ENCODE measurements at places on chromosomes 13 and 19.

- DNase-seq: no peak
These were observed 44.8 kb downstream of the FLT1 start for GRCh38 chr13:28449826-28450773.

DNA sequence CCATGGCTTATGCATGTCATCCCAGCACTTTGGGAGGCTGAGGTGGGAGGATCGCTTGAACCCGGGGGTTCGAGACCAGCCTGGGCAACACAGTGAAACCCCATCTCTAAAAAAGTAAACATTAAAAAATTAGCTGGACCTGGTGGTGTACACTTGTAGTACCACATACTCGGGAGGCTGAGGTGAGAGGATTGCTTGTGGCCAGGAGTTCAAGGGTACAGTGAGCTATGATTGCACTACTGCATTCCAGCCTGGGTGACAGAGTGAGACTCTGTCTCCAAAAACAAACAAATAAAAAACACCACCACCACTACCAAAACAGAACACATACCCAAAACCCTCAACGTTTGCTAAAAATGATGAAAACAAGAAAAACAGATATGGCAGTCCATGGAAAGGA, 15.9 kb downstream of the FBXO17 start:
- no peak for DNase-seq

DNA sequence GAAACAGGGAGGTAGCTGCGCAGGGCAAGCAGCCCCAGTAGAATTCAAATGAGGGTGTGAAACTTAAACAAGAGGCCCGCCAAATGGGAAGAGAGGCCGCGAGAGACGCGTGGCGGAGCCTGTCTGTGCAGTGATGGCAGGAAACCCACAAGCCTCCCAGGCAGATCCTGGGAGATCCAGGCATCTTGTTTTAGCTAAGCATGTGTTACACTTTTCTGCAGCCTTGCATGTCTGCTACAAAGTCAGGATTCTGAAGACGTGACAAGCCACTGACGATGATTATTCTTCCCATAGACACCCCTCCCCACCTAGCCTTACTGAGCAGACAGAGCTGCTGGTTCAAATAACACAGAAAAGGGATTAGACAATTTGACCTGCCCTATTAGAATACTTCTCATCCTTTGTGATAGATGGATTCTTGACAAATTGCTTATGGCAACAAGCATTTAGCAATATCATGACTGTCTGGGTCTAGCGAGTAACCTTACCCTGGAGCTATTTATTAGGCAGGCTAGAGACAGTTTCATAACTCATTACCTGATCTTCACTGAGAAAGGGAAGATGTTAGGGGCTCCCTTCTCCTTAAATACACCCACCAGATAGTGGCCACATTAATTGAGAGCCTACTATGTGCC, 185.2 kb upstream of the IRS2 start:
- DNase-seq: no peak

DNA sequence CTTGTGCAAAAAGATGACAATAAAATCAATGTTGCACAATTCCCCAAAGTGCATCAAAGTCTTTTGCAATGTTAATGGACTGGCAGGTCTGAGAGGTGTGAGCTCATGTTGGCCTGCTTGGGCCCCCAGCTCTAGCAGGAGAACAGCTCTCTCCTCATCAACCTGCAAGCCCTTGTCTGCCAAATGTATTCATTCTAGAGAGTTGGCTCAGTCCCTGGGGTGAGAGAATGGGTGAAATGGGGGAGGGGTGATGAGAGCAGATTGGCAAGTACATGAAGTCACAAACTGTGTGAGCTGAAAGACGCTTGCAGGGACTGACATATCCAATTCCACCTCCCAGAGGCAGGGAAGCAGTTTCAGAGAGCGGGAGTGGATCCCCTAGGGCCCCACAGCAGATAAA, 465.1 kb upstream of the ZNF507 start:
- no peak for DNase-seq

DNA sequence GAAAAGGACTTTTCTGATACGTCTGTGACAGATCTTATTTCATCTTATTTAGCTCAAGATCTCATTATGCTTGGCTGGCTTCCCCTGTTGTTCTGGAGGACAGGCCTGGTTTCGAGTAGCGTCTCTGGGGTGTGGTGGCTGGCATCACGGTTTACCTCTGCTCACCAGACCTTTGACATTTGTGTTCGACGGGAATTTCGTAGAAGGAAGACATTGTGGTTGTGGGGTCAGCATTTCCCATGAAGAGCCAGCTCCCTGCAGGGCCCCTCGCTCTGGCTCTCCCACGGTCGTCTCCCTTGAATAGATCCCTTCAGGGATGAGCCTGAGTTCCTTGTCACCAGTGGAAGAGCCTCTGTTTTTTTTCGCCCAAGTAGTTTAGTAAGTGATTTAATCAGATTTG, 78.6 kb upstream of the TEX29 start:
- no peak for DNase-seq

DNA sequence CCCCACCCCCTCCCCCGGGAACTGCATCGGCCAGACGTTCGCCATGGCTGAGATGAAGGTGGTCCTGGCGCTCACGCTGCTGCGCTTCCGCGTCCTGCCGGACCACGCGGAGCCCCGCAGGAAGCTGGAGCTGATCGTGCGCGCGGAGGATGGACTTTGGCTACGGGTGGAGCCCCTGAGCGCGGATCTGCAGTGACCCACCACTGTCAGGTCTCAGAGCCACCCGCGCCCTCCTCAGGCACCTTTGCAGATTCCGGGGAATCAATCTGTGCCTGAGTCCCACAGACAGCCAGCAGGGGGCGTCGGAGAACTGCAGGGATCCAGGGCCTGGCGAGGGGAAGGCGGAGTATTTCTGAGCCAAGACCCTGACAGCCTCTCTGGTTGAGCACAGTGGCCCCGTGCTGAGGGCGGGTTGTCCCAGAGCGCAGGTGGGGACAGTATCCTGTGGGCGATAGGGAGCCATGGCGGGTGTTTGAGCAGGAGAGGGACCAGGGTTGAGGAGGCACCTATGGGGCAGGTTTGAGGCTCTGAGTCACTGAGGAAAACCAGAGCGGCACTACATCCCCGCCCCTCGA, 30.4 kb upstream of the CYP4F8 start:
- DNase-seq: peak; percentile 73

- no peak for DNase-seq
These were observed 122.3 kb downstream of the MIPEP start for GRCh38 chr13:23766939-23767338.

- no peak for DNase-seq
These were observed 107.8 kb downstream of the KCNRG start for GRCh38 chr13:50123002-50123401.

- DNase-seq: peak; percentile 70
These were observed 13.8 kb downstream of the DNASE2 start for GRCh38 chr19:12867120-12868099.

- no peak for DNase-seq
These were observed 249.4 kb downstream of the SLITRK6 start for GRCh38 chr13:85549819-85550218.

GRCh38 chr19:13098277-13099072, 4.2 kb downstream of the LYL1 start:
- peak; percentile 76 for DNase-seq

- no peak for DNase-seq
These were observed 199.5 kb downstream of the ATP8A2 start for GRCh38 chr13:25571237-25571636.

DNA sequence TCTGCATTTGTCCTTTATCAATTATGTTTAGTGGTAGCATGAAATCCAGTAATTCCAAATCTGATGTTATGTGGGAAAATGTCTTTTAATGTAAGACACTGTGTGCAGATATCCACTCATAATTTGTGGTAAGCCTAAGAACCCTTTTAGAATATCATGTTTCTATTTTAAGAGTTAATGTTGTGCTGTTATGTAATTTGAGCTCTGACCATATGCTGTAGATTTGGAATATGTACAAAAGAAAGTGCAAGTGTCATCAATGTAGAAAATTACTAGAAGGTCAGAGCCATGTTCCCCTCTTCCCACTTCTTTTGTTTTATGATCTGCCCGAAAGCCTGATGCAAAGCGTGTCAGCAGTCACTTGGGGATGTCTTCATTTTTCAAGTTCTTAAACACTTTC, 44.5 kb downstream of the SCEL start:
- DNase-seq: no peak

GRCh38 chr13:57630661-57631595, 616 bp upstream of the PCDH17 start:
- DNase-seq: no peak

DNA sequence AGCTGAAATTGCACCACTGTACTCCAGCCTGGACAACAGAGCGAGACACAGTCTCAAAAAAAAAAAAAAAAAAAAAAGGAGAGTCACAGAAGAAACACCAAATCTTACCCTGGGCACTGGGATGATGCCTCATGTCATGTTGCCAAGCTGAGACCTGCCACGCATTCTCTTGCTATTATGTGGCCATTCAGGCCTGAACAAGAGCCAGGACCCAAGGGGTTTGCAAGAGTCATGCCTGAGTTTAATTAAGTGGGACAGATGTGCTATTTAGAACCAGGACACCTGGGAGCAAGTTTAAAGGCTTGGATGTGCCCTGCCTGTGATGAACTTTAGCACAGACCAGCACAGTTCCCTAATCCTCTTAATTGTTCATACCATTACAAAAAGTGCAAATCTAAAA, 9.8 kb downstream of the PNMA8A start:
- DNase-seq: no peak

DNA sequence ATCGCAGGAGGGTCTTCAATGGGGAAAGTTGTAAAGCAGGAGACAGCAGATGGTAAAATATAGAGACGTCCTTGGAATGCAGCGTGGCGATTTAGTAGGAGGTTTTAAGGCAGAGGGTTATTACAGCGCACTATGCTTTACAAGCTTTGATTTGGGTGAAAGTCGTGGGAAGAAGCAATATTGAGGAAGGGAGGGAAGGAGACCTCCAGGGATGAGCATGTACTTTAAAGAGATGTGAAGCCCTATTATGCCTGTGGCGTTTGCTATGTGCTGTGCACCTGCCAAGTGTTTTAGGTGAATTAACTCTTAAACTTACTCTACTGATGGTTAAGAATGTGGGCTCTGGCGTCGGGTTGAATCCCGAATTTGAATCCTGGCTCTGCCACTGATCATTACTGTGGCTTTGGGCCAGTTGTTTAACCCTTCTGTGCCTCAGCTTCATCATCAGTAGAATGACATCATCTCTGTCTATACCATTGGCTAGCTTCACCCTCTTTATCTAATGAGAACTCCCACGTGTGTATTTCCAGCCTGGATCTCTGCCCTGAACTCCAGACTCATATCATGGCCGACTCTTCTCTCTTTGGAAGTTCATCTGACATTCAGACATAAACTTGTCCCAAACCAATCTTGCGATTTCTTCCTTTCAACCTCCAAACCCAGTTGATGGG, 583 bp downstream of the CCDC61 start:
- DNase-seq: no peak

DNA sequence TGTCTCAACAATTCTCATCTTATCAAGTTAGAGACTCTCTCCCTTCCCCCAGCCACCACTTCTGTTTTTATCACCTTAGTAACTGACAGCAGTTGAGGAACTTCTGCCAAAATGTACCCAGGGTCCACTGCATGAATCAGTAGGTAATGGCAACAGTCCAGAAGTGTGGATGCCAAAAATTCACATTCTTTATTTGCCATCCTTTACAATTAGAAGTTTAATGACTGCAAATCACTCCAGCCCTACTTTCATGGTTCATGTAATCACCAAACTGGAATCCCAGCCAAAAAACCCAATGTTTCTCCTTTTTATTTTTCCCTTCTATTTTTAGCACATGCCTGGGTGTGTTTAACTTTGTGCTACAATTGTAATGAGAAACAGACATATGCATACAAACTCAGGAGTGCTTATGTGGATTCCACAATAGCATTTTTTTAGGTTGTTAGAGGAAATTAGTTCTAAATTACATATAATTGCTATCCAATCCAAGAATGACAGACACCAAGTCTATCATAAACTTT, 243.5 kb downstream of the RGCC start:
- no peak for DNase-seq

- no peak for DNase-seq
These were observed 13.5 kb upstream of the PDCD5 start for GRCh38 chr19:32567486-32567885.

DNA sequence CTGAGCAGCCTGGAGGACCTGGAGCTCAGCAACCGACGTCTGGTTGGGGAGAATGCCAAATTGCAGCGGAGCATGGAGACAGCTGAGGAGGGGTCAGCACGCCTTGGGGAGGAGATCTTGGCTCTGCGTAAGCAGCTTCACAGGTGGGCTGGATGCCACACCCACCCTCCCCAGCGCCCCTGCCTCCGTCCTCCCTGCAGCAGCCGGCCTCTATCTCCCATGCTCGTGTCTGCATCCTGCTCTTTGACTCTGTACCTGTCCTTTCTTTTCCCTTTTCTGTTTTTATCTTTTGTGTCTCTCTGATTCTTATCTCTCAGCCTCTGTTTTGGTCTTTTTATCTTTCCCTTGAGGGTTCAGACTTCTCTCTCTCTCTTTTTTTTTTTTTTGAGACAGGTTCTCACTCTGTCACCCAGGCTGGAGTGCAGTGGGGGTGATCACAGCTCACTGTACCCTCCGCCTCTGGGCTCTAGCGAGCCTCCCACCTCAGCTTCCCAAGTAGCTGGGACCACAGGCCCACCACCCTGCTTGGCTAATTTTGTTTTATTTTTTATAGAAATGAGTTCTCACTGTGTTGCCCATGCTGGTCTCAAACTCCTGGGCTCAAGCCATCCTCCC, 10.1 kb downstream of the KASH5 start:
- no peak for DNase-seq

DNA sequence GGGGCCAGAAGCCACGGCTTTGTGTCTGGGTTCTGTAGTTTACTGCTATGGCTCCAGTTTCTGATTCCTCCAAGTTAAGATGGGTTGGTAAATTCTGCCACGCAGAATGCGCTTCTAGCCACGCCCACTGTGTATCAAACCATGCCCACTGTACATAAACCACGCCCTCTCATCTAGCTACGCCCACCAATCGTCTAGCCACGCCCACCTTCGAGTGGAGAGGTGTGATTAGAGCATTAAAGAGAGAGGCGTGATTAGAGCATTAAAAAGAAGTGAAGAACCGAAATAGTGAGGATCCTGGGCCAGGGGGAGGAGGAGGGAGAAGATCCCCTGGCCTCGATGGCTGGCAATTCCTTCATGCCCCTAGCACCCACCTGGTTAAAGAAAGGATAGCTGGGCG, 43.7 kb upstream of the ADGRE5 start:
- DNase-seq: peak; percentile 38

Measured in hematopoietic multipotent progenitor cell treated with erythropoietin and hydrocortisone succinate and interleukin-3 and kit ligand, for 17 days (in vitro differentiated cells).